ENCODE measurements at places on chromosomes 11 and 22.

GRCh38 chr22:38955926-38956325 is 1.5 kb upstream of the APOBEC3A start:
- DNase-seq = no peak

DNA sequence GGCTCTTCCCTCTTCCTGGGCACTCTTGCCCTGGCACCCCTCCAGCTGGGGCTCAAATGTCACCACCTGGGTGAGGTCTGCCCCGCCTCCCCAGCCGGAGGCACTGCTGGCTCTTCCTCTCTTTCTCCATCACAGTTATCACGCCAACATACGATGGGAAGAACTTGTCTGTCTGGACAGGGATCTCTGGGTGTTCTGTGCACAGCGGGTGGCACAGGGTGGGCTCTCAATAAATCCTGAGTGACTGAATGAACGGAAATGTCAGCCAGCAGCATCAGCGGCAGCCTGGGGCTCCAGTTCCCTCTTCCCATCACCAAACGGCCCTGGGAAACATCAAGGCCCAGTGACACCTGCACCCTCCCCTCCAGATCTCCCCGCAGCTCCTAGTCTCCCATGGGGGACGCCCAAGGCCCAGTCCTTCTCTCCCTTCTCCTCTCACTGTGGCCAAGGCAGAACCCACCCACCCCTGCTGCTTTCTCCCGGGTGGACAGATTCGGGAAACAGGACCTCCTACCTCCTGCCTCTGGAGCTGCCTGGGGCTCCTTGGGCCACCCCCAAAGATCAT is 440 bp upstream of the SLC25A45 start:
- no peak for DNase-seq

- no peak for DNase-seq
Observed at GRCh38 chr22:47000888-47001287, 238.4 kb downstream of the TBC1D22A start.

GRCh38 chr11:10520562-10520961 is 20.4 kb downstream of the RNF141 start:
- DNase-seq = no peak

DNA sequence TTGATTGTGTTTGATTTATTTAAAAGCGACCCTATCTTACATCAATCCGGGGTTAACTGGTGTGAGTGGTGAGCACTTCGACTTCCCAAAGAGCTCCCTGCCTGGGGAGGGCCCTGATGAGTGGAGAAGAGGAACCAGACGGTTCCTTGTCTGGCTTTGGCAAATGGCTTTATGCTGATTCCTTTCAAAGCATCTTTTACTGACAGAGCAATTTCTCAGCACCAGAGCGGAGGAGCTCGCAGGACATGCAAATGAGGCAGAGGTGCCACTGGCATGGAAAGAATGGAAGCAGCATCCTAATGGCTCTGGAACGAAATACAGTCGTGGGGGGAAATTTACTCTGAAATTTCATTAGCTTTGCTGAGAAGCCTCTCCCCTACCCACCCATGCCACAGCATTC is 410.9 kb upstream of the B3GAT1 start:
- no peak for DNase-seq

GRCh38 chr11:122979815-122980595 is 1.6 kb downstream of the BSX start:
- DNase-seq = no peak

Measured in lung (tissue), 17 donors.